ENCODE measurements at places on chromosomes 12 and 14.

DNA sequence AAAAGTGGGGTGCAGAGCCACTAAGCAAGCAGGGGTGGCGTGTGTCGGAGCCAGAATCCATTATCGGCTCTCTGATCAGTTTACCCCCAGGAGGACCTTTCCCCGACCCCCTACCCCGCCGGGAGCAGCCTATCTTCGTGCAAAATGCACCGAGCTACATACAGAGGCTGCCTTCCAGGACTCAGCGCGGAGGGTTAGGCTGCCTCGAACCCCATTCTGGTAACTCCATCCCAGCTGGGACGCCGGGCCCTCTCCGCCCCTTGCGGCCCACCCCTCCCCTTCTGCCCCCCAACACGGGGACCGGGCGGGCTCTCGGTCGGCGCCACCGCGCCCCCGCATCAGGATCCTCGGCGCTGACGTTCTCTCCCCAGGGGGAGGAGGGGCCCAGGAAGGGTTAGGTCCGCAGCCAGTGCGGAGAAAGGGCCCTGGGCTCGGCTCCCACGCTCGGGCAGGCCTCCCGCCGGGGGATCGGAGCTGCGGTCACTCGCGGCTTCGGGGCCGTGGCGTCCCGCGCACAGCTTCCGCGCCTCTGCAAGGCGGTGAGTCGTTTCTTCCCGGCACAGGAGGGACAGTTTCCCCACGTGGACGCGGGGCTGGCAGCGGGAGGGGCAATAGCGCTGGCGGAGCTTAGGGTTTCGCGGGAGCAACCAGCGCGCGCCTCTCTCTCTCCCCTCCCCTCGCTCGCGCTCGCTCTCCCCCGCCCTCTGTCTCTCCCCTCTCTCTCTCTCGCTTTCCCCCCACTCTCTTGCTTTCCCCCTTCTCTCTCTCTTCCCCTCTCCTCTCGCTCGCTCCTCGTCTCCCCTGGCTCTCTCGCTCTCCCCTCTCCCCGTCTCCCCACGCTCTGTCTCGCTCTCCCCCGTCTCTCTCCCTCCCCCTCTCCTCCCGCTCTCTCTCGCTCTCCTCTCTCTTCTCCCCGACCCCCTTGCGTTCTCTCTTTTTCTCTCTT is 12.5 kb upstream of the MAP3K9 start:
- peak; percentile 70 for DNase-seq

DNA sequence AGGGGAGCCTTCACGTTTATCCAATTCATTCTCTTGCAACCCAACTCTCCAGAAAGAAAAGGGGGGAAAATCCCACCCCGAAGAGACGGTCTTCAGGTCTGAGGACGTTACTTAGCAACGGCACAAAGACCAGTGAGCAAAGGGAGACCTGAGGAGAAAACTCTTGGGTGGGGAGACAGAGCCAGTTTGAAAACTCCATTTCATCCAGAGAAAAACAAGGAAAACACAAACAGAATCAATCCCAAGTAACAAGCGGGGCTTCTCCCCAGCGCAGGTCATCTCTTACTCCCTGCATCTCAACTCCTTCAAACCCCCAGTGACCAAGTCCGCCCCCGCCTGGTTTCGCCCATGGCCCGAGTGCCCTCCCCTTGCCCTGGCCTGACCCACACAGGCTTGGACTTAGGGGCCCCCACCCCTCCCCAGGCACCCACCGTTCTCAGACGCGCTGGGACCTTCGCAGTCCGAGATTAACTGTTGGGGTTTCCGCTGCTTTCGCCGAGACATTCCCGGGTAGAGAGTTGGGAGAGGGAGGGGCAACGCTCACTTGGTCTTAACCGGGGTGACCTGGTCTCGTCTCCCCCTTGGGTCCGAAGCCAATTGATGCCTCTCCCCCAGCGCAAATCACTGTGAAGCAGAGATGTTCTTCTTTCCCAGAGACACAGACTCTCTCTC is 10.4 kb upstream of the SALL2 start:
- no peak for DNase-seq

- peak; percentile 55 for DNase-seq
Observed at GRCh38 chr14:102805371-102805891, 28.2 kb downstream of the TRAF3 start.

DNA sequence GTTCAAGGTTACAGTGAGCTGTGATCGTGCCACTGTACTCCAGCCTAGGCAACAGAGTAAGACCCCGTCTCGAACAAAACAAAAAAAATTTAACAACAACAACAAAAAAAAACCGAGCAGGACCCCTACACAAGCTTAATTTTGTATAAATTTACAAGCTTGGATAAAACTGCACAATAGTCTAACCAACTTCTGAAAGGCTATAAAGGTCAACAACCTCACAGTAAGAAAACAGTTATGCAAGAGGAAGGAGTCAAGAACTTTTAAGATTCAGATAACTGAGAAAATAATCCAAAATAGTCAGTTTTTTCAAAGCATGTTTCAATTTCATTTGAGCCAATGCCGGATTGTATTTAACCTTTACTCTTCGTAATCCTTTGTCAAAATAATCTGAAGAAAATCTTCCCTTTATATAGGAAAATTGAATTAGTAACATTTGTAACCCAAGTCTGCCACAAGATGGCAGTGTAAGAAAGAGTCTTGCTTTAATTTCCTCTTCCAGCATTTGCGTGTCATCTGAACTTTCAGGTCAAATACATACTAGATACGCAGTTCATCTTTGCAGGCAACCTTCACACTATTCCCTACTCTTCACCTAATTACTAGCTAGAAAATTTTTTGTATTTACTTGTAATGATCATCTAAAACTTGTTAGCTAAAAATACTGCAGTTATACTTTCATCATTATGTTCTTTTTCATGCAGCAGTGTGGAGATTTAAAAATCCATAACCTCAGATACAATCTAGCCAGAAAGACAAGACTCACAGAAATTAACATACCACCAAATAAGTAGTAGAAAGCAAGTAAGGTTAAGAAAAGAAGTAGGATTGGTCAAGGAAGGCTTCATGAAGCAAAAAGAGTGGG is 5.8 kb downstream of the CCNB1IP1 start:
- no peak for DNase-seq

GRCh38 chr12:6450869-6451347 is 934 bp upstream of the TAPBPL start:
- peak; percentile 31 for DNase-seq

Measured in activated naive CD4-positive, alpha-beta T cell treated with Interleukin-2 at 50 U/mL for 16 hours (primary cell).